GM23248 (cell line): ENCODE measurements at places on chromosomes 4 and X.

GRCh38 chr4:139472852-139473251 is 18.9 kb downstream of the RAB33B start:
- no peak for DNase-seq

DNA sequence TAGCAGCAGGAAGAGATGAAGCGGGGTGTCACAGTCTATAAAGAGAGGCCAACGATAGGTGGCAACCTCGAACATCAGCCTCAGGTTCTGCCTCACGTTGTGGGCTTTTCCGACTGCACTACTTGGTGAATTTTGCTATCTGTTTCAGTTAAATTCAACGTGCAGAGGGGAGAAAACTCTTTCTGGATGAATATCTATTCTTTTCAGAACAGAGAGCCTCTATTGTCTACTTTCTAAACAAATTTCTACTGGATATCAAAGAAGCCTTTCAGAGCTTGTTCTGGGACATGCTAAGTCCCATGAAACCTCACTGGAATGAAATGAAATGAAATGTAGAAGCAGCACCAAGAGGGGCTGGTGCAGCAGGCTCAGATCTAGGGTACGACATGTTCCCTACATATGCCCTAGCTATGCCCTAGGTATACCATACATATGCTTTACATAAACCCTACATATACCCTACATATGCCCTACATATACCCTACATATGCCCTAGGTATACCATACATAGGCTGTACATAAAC is 116.5 kb upstream of the TRIM2 start:
- DNase-seq, result no peak

GRCh38 chr4:180827232-180828009 is 1415.8 kb upstream of the TENM3 start:
- peak; percentile 61 for DNase-seq

- peak; percentile 80 for DNase-seq
Observed at GRCh38 chr4:52959541-52959940, 97.4 kb downstream of the RASL11B start.
